ENCODE measurements at places on chromosomes 5 and 9. TPM values are rescaled to one million over a fixed set of nuclear protein-coding genes. Genes with fewer than 3 reads are reported as not detected.
A peak's percentile ranks its signal among the peaks of the same experiment; 100 is the strongest.

DNA sequence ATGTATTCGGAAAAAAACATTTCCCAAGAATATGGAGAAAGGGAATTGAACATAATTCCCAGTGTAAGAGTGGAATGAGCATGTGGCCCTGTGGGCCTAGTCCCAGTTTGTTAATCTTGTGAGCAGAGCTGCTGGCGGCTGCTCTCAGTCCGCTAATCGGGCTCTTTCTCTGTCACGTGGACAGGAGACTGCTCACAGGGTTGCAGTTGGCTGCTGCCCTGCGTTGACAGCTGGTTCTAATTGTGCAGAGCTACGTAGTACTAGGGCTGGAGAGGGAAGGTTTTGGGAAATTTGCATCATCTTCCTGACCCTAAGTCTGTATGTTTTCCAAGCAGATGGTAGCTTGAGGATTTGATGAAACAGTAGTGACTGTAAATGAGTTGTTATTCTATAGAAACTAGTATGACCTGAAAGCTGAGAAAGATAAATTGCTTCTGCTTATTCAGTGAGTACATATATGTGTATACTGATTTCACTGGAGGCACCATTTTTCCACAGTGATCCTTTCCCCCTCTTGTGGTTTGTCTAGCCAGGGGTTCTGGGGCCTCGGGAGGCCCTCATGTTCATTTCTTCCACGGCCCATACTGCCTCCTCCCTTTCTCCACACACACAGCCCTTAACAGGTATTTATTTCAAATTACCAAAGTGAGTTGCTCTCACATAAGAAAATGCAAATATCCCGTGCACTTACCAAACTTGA, 100.6 kb downstream of the ANGPTL2 start:
- H3K4me1 ChIP-seq, result no peaks in the 10 kb centered on the region
- DNase-seq, result no peak
- H3K27me3 ChIP-seq, result peaks cover 2% of the 10 kb centered on the region
- no peak overlapping the region for H3K4me3 ChIP-seq
- H3K27ac ChIP-seq, result no peak overlapping the region

DNA sequence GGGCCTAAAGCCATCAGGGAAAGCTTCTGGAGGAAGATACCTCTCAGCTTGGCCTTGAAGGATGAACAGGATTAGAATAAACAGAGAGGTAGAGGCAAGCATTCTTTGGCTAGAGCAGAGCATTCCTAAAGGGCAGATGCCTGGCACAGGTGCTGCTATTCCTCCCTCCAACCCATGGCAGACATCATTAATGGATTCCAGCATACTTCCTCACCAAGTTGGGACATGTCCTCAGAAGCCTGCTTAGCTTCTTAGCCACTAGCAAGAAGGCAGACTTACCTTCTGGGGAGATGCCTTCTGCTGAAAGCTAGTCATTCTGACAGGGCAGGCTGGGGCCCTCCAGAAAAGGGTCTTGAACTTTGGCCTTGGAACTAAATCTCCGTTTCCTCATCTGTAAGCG, 122.0 kb downstream of the RGS3 start:
- H3K4me3 ChIP-seq, result no peak overlapping the region
- peaks cover 65% of the 10 kb centered on the region for H3K4me1 ChIP-seq
- H3K27ac ChIP-seq, result peak overlapping the region; percentile 42
- peaks cover 31% of the 10 kb centered on the region for H3K36me3 ChIP-seq

Gene GRXCR2
- total RNA-seq, result not detected

- no peak overlapping the region for H3K27ac ChIP-seq
- H3K4me3 ChIP-seq, result no peak overlapping the region
These were observed 61.3 kb upstream of the ELL2 start for GRCh38 chr5:96022971-96023370.

DNA sequence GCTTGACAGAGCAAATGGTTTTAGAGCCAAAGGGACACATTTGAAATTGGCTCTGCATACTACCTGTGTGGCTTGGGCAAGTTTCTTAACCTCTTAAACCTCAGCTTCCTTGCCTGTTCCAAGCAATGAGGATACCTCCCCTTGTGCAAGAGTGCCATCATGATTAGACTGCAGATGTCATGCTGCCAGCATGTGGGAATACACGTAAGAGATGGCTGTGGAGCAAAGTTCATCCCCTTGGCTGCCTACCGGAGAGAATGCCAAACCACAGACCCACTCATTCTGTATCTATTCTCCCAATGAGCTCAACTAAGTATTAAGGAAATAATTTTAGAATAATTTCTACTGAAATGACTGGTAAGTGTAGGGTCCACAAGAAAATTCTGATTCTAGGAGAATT, 101.3 kb downstream of the WDR41 start:
- H3K4me1 ChIP-seq, result peaks cover 2% of the 10 kb centered on the region
- DNase-seq, result no peak
- H3K4me3 ChIP-seq, result no peak overlapping the region

GRCh38 chr9:132121021-132121420, 40.8 kb upstream of the NTNG2 start:
- no peak for DNase-seq
- peaks cover 4% of the 10 kb centered on the region for H3K4me1 ChIP-seq
- no peaks in the 10 kb centered on the region for H3K36me3 ChIP-seq
- peaks cover 57% of the 10 kb centered on the region for H3K27me3 ChIP-seq
- no peak overlapping the region for H3K27ac ChIP-seq

GRCh38 chr9:136525207-136525606, 20.6 kb downstream of the NOTCH1 start:
- DNase-seq, result no peak
- H3K36me3 ChIP-seq, result no peaks in the 10 kb centered on the region
- H3K4me1 ChIP-seq, result peaks cover 8% of the 10 kb centered on the region
- H3K27me3 ChIP-seq, result no peaks in the 10 kb centered on the region
- no peak overlapping the region for H3K4me3 ChIP-seq
